ENCODE measurements at places on chromosomes 6 and 20.

DNA sequence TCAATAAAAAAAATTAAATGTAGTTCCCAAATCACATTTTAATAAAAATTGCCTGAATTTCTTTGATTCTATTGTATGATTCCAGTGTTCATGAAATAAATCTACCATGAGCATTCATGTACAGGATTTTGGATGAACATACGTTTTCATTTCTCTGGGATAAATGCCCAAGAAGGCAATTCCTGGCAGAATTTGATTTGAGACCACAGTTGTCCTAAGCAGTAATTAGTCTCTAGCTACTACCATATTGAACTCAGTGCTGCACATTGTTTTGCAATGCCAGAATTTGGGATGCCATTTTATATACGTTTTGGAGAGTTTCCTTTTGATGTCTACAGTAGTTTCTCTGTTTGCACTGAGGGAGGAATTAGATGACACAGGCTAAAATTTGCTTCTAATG, 265.3 kb upstream of the HS3ST5 start:
- DNase-seq = no peak

GRCh38 chr20:44641325-44641724, 10.2 kb downstream of the ADA start:
- DNase-seq = no peak

DNA sequence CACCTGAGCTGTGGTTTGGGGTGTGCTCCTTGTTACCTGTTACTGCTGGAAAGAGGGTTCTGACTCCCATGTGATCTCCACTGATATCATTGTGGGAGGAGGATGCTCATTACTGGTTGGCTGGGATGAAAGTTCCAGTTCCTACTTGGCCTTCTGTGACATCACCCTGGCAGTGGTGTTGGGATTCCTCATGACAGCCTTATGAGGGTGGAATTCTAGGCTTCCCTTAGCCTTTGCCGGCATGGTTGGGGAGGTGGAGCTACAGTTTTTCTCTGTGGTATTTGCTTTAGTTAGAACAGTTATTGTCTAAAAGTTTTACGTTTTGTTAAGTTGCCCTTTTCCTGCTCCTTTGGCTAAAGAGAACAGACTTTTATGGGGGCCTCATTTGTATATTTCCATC, 112.1 kb downstream of the AFG1L start:
- no peak for DNase-seq

- DNase-seq = no peak
Measured at GRCh38 chr6:144578385-144579350, 293.5 kb downstream of the UTRN start.

Measured in NCI-H526 treated with DMSO at 0.1 percent for 48 hours (cell line).